WTC11 (cell line): ENCODE measurements at places on chromosomes 1 and 21.

DNA sequence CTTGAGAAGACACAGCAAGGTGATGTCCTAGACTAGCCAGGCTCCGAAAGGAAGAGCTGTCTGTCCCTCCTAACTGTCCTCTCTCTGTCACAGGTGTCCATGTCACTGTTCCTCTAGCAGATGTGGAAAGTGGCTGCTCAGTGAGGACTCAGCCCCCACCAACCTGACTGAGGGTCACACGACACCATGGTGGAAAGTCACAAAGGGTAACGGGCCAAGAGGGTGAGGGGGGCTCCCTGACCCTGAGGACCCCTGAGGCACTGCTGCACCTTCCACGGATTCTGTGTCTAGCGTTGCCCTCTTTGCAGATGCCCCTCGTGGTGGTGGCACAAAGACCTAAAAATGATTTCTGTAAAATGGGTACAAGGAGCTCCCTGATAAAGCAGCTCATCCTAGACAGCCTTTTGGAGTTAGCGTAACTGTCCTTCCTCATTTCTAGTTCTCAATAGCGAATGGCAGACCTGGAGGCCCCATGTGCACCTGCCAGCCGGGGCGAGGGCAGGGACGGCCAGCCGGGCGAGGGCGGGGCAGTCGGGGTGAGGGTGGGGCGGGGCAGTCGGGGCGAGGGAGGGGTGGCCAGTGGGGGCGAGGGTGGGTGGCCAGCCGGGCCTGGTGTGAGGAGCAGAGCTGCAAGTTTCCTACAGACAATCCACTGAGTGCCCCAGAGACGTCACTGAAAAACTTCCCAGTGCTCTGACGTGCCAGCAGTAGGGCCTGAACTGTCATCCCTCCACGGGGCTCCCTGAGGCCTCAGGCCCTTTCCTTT lies 23.4 kb downstream of the POFUT2 start:
- no peak for DNase-seq

DNA sequence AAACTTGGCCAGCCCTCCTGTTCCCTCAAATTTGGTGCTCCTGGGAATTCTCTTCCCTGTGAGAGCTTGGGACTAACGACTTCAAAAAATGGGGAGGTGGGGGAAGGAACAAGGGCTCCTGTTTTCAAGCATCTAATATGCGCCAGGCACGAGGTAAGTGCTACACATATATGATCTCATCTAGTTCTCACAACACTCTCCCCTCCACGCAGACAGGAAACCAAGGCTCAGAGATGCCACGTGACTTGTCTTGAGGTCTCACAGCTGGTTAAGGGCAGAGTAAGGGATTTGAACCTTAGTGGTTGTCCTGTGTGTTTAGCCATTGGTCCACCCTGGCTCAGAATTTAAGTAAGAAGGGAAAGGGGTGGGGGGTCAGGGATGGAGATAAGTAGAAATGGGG lies 125.9 kb downstream of the DMRTB1 start:
- DNase-seq = no peak

GRCh38 chr21:21137986-21138385 lies 139.8 kb downstream of the NCAM2 start:
- DNase-seq = no peak

- DNase-seq = no peak
These were observed 30.5 kb downstream of the RHBG start for GRCh38 chr1:156399355-156400125.

DNA sequence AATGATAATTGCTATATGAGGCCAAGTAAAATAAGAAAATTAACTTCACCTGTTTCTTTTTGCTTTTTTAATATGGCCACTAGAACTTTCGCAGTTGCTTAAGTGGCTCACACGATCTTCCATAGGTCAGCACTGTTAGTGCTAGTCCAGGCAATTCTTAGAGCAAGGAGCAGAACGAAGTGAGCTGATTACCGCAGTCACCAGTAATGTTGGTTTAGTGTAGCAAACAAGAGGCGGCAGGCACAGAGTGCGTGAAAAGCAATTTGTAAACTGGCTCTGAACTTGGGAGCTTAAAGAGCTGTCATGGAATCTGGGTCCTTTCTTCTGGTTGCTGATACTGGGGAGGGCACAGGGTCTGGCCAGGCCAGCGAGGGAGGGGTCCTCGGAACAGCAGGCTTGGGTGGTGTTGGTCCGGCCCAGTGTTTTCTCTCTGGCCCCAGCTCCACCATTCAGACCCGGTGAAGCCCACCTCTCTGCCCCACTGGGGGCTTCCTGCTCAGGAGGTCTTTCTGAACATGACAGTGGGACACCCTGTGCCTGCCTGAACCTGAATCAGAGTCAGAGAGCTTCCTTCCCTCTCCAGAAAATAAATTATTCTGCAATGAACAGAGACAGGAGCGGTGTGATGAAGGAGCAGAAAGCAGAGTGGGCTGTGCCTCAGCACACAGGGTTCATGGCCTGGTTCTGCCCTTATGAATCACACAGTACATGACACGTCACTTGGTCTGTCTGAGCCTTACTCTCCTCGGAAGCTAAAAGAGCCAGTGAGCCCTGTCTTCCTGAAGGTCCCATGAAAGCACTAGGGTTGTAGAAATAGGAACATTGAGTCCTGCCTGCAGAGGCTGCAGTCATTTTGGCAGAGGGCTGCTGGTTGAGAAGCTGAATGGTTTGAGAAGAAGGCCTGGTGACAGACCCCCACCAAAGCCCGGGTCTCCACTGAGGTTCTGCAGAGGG lies 11.9 kb downstream of the ETS2 start:
- no peak for DNase-seq

DNA sequence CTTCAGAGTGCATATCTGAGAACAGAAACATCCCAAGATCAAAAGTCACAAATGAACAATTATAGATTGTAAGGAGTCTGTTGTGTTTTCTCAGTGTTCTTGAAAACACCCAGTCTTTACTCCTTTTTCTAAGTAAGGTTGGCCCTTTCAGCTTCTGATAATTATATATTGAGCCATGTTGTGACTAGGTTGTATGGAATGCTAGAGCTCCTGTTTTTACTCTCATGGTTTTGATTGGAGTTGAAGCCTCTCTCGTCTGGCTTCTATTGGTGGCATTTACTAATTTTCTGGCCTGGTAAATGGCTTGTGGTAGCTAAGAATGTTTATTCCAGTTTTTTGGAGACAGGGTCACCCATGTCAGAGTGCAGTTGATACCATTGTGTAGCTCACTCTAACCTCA lies 84.7 kb downstream of the NDUFS5 start:
- DNase-seq = no peak

- no peak for DNase-seq
These were observed 183.3 kb upstream of the ADGRL2 start for GRCh38 chr1:81617308-81617967.

DNA sequence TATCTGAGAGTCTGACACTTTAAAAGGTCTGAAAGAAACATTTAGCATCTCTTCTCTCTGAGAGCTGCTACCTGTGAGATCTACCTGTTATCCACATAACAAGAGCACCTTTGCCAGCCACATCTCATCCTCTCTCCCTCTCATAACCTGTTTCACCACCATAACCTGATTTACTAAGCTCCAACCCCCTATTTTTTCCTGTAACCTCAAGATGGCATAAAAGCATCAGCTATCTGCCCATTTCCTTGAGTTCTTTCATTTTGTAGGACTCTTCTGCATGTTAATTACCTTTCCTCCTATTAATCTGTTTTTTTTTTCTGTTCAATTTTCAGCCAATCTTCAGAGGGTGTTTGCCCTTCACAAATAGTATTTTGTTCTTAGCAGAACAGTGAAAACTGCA lies 136.5 kb upstream of the KCNK1 start:
- no peak for DNase-seq

- no peak for DNase-seq
These were observed 36.1 kb upstream of the SLC5A9 start for GRCh38 chr1:48186306-48186839.

DNA sequence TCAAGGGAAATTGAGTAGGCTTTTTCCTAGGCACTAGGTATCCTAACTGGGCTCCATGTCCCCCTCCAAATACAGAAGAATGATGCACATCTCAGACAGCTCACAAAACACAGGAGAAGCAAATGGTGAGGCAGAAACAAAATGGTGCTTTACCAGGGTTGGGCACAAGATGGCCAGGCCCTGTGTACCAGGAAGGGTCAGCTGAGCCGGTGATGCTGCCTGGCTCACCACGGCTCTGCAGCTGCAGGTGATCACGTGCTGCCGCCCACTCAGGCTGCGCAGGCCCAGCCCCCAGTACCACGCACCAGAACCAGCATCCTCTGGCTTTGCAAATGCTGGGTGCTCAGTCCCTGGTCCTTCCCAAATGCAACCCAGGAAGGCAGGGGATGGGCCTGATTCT lies 993 bp upstream of the DSCAM start:
- DNase-seq = no peak

DNA sequence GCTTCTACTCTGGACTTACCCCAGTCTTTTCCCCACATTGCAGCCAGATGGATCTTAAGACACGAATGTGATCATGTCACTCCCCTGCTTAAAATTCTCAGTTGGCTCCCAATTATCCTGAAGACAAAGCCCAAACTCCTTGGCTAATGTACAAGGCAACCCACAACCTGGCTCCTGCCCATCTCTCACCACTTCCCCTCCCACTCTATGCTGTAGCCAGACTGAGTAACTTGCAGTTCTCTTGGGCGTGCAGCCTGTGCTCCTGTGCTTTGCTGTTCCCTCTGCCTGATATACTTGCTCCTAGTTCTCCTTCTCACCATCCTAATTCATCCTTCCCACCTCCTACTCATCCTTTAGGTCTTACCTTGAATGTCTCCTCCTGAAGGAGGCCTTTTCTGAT lies 56.2 kb downstream of the LGR6 start:
- no peak for DNase-seq

DNA sequence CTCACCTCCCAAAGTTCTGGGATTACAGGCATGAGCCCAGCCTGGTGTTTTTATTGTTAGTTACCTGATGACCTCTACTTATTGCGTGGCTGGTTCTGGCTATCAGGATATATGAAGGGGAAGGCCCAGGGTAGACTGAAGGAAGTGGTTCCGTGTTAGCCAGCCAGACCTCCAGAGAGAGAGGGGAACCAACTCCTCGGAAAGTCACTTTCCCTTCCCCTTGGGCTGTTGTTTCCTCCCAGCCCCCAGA lies 2.5 kb upstream of the RCSD1 start:
- no peak for DNase-seq

- no peak for DNase-seq
These were observed 280 bp upstream of the A3GALT2 start for GRCh38 chr1:33321178-33321577.

GRCh38 chr1:225908013-225908640 lies 15.9 kb downstream of the PYCR2 start:
- DNase-seq = no peak

- DNase-seq = no peak
These were observed 34.5 kb downstream of the DHRS3 start for GRCh38 chr1:12583484-12583883.

GRCh38 chr21:34336245-34336644 lies 27.6 kb upstream of the KCNE2 start:
- DNase-seq = no peak

- no peak for DNase-seq
These were observed 73.5 kb downstream of the PSMG1 start for GRCh38 chr21:39109596-39110210.

DNA sequence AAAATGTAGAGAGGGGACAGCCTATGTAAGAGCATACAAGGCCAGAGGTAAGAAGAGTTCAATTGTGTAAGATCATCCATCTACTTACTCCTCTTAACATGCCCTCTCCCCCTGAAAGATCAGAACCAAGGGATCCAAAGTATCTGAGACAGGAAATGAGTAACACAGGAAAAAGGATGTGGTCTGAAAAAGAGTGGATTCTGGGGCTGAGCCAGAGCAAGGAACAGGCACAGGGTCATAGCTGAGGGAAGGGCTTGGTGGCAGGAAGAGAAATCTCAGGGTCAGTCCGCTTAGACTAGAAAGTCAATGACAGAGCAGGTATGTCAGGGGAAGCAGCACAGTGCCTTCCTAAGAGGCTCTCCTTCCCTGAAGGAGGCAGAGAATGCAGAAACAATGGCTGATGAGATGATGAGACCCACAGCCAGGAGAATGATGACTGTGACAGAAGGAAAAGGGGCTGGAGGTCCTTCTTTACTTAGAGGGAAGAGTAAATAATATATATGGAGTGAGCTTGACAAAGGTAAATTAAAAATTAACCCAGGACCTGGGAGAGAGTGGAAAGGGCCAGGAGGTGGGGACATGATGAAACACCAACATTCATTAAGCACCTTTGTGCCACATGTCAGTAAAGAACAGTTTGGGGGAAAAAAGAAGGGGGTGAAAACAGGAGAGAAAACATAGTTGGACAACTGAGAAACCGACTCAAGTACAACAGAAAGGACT lies 26.2 kb upstream of the A3GALT2 start:
- no peak for DNase-seq

GRCh38 chr1:213985209-213986019 lies 2.4 kb upstream of the PROX1 start:
- peak; percentile 49 for DNase-seq

- no peak for DNase-seq
These were observed 123.2 kb downstream of the SLC30A10 start for GRCh38 chr1:219805191-219805590.

GRCh38 chr1:64502083-64502482 lies 32.2 kb downstream of the CACHD1 start:
- DNase-seq = no peak

DNA sequence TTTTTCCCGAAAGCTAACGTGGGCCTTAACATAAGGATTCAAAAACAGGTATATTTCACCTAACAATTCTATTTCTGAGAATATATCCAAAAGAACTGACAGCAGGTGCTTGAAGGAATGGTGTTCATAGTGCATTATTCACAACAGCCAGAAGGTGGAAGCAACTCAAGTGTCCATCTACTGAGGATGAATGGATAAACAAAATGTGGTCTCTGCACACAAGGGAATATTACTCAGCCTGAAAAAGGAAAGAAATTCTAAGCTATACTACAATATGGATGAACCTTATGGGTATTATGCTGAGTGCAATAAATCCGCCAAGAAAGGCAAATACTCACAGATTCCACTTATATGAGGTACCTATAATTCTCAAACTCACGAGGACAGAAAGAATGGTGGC lies 6.1 kb upstream of the RIPPLY3 start:
- DNase-seq = no peak

DNA sequence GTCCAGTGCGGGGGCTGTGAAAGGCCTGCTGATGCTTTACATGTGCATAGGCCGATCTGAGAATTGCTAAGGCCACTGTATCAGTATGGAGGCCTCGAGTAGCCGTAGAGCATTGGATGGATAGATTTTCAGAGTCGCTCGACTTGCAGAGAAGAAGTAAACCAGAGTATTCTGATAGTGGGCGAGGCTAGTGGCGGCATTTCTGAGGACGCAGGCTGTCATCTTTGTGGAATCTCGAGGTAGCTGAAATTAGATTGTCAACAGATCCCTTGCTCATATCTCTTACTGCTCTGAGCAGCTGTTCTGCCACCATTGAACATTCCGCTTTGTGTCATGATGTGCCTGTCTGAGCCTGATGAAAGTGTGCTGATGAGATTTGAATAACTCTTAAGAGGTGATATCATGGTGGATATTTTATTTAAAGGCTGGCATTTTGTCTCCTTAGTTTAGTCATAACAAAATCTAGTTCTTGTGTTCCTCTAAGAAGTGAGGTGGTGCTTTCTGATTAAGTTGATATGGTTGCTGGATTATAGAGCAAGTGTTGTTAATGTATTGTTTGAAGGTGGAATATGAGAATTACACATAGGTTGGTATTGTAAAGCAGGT lies 1.5 kb downstream of the KIF1B start:
- DNase-seq = no peak

GRCh38 chr1:240691501-240691900 lies 79.5 kb upstream of the GREM2 start:
- no peak for DNase-seq
